Hematopoietic multipotent progenitor cell treated with erythropoietin and hydrocortisone succinate and interleukin-3 and kit ligand, for 17 days (in vitro differentiated cells): ENCODE measurements at places on chromosomes 11 and 22.

GRCh38 chr11:68978931-68979594 is 1.7 kb downstream of the MRGPRD start:
- no peak for DNase-seq

DNA sequence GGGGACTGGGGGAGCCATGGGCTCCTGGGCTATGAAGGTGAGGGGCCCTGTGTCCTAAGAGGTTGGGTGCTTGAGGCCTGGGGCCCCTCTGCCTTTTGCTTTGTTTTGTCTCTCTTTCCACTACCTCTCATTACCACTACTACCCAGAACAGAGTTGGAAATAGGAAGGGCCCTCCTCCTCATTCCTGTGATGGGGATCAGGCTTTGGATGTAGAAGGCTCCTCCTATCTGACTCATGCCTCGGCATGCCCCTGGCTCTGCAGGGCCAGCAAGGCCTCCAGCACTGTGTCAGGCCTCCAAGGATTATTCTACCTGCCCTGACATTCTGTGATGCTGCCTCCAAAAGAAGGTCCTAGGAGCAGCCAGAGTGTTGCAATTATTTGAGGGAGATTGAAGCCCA is 766 bp downstream of the IZUMO1R start:
- no peak for DNase-seq

- no peak for DNase-seq
Observed at GRCh38 chr22:22200569-22201184, 43.9 kb upstream of the VPREB1 start.

DNA sequence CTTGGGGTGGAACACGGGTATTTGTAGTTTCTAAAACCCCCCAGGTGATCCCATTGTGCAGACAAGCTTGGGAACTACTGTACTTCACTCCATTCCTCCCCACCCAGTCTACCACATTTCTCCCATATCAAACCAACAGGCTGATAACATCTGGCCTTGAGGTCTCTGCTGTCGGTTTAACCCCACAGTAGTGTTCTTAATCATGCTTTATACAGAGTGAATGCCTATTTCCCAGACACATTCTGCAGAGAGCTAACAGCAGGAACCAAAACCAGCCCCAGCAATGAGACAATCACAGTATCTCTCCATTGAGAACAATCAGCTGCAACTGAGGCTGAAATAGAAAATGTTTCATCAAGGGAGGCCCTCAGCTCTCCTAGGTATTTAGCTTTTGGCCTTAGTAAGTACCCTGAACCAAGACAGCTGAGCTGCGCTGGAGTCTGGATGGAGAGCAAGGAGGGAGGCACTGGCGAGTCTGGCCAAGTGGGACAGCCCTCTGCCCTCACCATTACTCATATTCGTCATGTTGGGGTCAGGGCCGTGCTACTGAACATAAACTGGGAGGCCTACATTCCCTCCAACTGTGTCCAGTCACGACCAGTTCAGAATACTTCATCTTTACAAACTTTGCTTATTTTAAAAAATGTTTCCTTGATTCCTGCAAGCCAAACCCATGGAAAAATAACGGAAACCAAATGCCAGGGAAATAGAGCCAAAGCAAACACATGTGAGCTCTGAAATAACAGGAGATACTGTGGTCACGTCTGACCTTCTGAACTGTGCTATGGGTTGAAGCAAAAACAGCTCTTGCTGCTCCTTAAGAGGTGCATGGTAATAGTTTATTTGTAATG is 81.0 kb downstream of the CCDC34 start:
- no peak for DNase-seq

GRCh38 chr11:61061081-61061826 is 41.0 kb upstream of the CD5 start:
- DNase-seq, result no peak

GRCh38 chr11:46352063-46352841 is 5.0 kb downstream of the DGKZ start:
- DNase-seq, result peak; percentile 46

DNA sequence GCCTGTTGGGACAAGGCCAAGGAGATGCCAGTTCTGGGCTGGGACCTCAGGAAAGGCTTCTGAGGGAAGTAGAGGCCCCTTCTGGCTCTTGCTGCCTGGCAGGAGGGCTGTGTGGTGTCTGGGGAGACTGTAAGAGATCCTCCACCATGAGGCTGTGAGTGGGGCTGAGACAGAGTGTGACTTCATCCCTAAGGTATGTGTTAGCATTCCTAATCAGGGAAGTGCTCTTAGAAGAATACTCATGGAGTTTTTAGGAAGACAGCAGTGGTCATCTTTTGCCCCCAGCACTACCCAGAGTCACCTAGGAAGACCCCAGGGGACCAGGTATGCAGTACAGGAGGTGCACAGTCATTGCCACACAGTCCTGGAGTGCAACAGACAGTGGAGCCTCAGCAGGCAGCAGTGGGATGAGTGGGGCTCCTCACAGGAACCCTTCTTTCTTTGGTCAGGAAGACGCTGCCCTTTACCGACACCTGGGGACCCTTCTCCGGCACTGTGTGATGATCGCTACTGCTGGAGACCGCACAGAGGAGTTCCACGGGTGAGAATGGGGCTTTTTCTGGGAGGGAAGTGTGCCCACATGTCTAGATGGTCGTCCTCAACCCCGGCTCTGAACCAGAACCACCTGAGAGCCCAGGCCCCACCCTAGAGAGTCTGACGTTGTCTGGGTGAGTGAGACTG is 2.8 kb downstream of the RIC8A start:
- no peak for DNase-seq

- DNase-seq, result no peak
Observed at GRCh38 chr11:86874304-86875056, 74.1 kb downstream of the PRSS23 start.

DNA sequence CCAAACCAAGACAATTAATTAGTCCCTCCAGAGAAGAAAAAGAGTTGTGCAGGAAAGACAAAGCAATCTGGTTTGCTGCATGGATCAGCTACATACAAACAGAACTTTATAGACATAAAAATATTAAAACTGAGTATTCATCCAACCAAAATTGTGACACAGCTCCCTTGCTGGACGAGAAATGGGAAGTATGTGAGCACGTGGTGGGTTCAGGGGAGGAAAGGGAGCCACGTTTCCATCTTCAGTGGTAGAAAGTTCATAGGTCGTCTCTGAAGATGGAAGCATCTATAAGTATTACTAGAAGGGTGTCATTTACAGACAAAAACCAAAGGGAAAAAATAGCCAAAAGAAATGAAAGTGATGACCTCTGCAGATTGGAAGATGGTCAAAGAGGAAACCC is 7.1 kb upstream of the KCNJ5 start:
- no peak for DNase-seq

- DNase-seq, result no peak
Observed at GRCh38 chr11:94731880-94732601, 36.1 kb upstream of the AMOTL1 start.

DNA sequence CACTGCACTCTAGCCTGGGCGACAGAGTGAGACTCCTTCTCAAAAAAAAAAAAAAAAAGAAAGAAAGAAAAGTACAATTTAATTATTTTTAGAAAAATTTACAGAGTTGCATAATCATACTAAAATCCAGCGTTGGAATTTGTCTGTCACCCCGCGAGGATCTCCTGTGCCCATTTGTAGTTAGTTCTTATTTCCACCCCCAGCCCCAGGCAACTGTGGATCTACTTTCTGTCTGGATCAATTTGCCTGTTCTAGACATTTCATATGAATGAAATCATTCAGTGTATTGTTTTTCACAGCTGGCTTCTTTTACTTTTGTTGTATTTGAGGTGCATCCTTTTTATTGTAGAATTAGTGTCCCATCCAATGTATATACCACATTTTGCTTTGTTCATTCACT is 102.6 kb upstream of the RASSF10 start:
- DNase-seq, result no peak

- DNase-seq, result no peak
Observed at GRCh38 chr11:96448225-96448624, 58.4 kb downstream of the JRKL start.

- DNase-seq, result no peak
Observed at GRCh38 chr11:36044636-36045035, 100.8 kb downstream of the LDLRAD3 start.
